ENCODE measurements at places on chromosomes 6 and 20.

DNA sequence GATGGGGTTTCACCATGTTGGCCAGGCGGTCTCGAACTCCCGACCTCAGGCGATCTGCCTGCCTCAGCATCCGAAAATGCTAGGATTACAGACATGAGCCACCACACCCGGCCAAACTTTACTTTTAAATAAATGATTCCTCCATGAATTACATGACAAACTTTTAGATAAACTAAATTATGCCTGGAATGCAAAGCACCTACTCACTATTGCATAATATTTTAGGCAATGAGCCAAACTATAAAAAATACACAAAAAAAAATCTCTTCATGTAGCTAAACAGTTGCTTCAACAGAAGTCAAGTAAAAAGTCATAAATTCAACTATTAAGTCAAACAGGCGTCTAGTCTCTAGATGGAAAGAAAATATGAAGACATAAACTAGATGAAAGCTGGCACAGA, 56.5 kb downstream of the PTPRK start:
- DNase-seq = no peak

DNA sequence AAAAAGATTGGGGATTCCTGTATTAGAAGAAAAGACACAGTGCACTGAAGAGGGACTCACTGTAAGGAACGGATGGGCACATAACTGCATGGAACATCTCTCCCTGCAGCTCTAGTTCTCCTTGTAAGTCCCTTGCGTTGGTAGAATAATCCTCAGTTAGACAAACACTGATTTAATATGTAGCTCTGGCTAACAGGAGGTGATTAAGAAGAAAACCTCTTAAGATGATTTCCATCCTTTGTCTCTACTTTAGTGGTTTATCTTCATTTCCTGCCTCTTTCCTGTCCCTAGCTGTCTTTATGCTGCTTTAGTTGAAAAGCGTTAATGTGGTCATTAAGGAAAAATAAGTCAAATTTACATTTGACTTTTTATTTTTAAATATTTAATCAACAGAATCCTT, 86.6 kb downstream of the SLC16A10 start:
- DNase-seq = no peak

DNA sequence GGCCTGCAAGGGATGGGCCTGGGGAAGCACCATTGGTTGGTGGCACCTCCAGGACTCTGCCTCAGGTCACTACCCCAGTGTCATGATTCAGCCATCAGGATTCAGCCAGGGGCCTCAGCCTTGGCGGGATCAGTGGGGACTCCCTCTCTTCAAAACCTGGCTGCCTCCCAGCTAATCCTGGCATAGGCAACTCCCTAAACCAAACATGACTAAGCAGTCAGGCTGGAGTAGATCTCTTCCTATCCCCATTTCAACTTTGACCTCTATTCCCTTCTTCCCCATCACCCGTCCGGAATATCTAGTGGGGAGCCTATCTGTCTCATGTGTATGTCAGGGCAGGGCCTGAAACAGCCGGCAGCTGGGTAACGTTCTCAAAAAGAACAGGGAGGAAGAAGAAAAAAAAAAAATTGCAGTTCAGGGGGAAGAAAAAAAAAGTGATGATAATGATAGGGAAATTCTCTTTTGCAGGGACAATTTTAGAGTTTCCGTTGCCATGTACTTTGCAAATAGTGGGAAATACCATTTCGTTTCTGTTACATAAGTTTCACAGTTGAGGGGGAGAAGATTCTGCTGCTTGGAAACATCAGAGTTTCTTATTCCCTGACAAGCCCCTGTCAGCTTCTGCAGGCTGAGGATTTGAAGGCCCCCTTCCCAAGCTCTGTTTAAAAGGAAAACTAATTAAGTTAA, 4.1 kb upstream of the PREX1 start:
- no peak for DNase-seq

- DNase-seq = no peak
Observed at GRCh38 chr20:10848810-10849370, 175.1 kb upstream of the JAG1 start.

DNA sequence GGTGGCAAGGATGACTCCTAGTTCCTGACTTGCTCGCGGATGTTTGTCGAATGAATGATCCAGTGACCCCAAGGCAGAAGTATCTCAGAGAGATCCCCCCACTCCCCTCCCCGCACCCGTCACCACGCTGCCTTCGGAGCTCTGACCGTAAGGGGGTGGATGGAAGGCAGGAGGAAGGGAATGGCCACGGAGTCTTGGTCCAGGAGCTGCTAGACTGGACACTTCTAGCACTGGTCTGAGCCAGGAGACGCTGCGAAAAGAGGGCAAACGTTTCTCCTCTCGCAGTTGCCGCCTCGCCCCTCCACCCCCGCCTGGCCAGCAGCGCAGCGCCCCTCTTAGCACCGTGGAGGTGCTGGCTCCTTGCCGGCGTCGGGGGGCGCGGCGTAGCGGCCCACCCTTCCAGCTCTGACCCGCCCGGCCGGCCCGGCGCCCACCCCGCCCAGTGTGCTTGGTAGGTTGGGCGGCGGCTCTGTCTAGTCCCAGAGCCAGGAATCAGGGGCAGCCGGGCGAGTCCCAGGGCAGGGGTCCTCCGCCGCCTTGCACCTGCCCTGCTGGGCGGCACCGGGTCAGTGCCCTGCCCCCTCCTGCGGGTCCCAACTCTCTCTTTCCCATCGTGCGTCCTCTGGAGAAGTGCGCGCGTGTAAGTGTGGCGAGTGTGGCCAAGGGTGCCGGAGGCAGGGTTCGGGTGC, 2.4 kb upstream of the DBNDD2 start:
- no peak for DNase-seq

DNA sequence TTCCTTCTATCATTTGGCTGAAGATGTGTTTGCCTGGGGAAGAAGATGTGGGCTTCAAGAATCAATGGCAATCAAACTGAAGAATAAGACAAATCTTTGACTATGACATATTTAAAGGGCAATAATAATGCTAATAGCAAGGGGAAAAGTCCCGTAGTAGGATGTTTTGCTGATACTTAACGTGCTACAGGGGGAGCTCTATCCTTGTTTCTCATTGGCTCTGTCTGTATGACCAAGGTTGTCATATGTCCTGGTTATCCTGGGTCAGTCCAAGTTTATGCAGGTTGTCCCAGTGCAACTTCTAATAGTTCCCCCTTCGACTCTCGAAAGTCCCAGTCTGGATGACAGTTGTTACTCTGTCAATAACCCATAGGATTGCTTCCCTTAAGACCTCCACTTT, 321.3 kb downstream of the DHX35 start:
- DNase-seq = no peak

DNA sequence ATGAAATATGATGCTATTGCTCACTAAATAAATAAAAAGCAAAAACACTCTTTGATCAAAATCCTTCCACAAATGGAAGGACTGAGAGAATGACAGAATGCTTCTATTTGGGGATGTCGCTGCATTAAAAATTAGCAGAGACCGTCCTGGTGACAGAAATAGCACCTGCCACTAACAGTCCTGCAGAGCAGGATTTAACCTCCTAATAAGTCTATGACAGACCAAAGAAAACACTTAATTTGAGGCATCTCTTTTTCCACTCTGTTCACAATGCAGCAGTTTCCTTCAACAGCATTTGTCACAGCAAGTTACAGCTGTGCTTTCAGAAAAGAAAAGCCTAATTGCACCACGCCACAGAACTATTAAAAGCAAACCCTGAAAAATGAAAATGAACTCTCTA, 140.6 kb upstream of the BEND6 start:
- no peak for DNase-seq

DNA sequence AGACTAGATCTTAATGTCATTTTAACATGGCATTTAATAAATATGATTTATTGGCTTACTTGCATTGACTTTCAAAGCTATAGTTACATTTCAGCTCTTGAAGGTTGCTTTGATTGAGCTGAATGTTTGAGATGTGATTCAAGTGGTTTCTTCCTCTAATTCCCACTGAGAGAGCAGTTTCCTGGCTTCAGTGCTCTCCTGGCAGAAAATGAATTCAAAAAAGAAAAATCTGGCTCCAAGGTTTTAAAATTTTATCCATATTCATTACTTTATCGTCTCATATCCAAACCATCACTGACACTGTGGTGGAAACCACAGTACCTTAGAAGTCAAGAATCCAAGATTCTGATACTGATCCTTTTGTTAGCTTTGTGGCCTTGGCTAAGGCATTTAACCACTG, 263.1 kb upstream of the HSF2 start:
- DNase-seq = no peak

GRCh38 chr20:51463998-51464397, 78.5 kb downstream of the NFATC2 start:
- DNase-seq = no peak

GRCh38 chr20:37202267-37202943, 23.1 kb upstream of the MROH8 start:
- no peak for DNase-seq

GRCh38 chr20:11207749-11208502, 534.1 kb upstream of the JAG1 start:
- no peak for DNase-seq

DNA sequence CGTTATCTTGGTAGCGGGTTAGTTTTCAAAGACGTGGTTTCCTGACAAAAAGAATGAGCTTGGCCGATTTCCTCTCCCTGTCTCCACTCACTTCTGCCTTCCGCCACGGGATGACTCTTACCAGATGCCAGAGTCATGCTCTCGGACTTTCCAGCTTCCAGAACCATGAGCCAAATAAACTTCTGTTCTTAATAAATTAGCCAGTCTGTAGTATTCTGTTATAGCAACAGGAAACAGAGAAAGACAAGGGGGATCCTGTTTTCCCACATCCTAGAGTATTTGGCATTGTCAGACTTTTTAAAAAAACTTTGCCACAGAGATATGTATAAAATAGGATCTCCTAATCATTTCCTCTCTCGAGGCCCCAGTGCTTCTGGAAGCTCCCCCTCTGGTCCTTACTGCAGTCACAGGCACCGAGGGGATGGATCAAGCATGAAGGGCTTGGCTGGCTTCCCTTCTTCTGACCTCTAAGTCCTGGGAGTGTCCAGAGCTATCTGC, 84.9 kb upstream of the NAA20 start:
- no peak for DNase-seq

DNA sequence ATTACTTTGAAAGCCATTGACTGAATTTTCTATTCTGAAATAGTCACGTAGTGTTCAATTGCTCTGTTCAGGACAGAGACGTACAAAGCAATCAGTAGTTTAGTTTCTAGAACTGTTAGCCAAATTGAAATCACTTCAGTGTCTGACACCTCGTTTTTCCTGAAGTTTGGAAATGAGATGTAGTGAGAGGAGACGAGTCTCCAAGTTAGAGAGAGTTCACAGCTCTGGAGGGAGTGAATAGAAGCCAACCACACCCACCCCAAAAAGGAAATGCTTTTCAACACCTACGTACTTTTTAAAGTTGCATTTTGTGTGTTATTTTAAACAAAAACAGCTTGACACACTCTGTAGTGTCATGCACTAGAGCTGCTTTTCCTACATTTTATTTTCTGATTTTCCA, 296.0 kb downstream of the ADGRG6 start:
- DNase-seq = no peak

DNA sequence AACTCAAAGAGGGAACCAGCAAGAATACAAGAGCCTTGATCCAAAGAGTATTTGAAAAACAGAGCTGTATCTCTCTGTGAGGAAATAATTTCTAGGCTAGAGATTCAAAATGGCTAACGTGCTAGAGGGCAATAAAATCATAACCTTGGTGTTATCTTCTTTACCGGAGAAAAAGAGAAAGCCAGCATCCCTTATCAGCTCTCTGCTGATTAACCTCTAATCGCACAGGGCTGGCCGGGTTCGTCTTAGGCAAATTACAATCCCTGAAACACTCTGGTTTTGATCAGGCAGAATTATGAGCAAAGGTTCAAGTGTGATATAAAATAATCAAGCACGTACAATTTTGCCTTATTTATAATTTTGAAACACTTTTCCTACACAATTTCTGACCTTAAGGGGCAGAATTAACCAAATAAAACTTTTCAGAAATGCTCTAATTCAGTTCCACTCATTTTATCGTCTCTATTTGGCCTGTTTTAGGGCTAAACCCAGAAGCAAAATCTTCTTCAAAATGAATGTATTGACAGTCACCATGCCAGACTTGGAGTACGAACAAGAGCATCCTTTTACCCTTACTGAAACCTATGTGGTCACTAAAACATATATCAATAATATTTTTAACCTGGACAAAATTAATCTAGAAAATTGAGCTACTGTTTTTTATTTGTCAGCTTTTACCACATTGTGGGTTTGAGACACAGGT, 13.7 kb downstream of the PSMB9 start:
- DNase-seq = no peak

DNA sequence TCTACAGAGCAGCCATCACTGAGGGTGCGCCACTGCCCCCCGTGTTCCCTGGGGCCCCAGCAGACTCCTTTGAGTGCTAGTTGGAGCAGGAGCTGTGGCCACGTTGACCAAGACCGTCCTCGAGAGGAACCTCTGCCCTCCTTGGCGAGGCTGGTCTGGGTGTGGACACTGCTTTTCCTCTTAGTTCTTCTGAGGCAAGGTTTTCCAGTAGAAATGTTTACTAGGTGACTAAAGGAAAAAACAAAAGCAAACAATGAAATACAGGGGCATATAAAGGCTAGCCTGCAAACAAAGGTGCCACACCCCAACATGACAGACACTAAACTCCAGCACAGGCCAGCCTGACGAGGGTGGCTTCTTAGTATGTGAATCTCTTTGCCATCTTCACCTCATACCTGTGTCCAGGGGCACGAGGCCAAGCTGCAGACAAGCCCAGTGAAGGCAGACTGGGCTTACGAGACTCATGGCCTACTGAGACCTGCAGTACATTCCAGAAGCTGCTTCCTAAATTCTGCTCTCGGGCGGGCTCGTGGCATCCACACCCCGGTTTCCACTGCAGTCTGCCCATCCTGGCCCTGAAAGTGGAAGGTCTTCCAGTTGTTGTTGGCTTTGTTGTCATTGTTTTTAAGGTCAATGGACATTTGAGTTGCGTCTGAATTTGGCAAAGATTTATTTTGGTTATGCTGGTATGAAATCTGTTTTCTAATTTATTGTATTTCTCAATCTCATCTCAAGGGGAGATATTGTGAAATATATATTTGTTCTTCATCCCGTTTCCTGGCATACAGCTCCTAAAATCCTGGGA, 39.2 kb downstream of the FAM50B start:
- DNase-seq = no peak

GRCh38 chr6:117547688-117548621, 54.4 kb downstream of the GOPC start:
- no peak for DNase-seq

- DNase-seq = no peak
Observed at GRCh38 chr6:106163446-106163965, 77.4 kb downstream of the PRDM1 start.

- no peak for DNase-seq
Observed at GRCh38 chr6:39933669-39934130, 562 bp downstream of the MOCS1 start.

- DNase-seq = no peak
Observed at GRCh38 chr6:123875784-123876183, 72.1 kb downstream of the NKAIN2 start.

GRCh38 chr6:105510746-105511145, 107.9 kb upstream of the PREP start:
- DNase-seq = no peak

Measured in activated naive CD8-positive, alpha-beta T cell treated with anti-CD3 and anti-CD28 coated beads, Interleukin-2, amount 50 U/mL, for 16 hours (primary cell).